ENCODE measurements at places on chromosomes 6 and 20.

- no peak for DNase-seq
These were observed 442.1 kb downstream of the BCKDHB start for GRCh38 chr6:80548532-80548931.

DNA sequence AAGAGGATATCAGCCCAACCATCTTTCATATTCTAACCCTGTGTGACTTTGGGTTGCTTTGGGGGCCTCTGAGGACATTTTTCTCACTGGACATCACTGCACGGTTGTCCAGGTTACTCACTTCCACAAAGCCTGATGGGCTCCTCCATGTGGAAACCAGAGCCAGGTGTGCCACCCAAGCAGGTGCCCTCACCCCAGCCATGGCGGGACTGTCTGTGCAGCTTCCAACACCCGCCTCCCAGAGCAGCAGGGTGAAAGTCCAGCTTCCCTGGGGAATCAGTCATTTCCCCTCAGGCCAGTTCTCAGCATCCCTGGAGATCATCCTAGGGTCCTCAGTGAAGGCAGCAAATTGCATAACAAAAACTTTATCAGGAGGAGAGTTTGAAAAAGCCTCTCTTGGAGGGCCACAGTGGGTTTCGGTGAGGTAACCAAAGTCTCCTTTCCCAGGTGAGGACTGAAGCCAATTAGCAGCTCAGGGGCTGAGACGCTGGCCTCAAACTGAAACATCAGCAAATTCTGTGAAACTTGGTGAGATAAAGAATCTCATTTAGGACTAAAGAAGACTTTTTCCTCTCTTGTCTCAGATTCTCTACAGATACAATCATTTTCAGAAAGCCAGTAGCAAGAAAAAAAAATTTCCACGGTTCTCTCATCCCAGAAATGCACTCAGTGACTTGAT is 289.6 kb upstream of the CDH4 start:
- no peak for DNase-seq

DNA sequence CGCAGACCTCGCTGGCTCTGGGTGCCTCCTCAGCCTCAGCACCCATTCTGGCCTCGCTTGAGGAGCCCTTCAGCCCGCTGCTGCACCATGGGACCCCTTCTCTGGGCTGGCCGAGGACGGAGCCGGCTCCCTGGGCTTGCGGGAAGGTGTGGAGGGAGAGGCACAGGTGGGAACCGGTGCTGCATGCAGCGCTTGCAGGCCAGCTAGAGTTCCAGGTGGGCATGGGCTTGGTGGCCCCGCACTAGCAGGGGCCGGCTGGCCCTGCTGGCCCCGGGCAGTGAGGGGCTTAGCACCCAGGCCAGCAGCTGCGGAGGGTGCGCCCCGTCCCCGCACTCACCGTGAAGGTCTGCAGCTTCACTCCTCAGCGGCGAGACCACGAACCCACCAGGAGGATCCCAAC is 30.4 kb downstream of the DEFB114 start:
- no peak for DNase-seq

DNA sequence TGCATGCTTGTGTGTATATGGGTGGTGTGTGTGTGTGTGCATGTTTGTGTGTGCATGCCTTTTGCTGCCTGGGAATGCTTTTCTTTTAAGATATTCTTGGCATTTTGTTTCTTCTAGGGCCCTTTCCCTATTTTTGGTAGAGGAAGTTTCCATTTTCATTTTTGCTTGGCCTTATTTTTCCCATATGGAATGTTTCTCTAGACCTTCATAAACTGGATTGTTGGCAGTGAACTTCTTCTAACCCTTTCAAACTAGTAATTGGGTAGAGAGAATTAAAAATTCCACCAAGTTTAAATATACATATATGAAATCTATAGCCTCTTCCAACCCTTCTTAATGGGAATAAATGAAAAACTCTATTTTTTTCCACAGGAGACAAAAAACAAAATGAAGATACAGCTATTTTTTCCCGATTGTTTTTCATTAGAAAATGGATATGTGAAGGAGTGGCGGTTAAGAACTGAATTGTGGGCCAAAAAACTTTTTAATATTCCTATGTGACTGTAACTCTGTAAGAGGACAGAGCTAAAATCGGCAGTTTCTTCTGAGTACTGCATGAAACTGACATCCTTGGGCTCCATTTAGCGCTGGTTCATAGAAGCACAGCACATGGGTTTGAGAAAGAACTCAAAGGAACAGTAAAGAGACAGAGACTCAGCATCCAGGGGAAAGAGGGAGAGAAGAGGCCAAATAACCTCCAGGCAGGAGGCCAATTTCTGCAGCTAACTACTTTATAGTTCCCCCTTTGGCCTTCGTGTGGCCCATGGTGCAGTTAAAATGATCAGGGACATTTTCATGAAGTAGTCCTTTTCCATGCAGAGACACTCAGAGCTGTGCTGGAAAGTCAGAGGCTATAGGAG is 102.1 kb downstream of the TMEM170B start:
- DNase-seq: no peak

DNA sequence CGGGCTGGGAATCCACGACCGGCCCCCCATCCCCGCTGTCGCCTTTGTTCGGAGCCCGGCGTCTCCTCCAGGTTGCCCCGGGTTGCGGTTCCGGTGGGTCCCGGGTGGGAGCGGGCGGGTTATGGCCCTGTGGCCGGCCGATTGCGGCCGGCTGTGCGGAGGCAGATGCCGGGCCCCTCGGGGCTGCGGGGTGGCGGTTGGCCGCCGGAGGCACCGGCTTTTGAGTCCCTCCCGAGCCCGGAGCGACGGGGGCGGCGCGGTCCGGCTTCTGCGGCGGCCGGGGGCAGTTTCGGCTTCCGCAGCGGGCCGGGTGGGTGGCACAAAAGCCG is 431 bp downstream of the LOC128125822 start:
- DNase-seq: no peak

GRCh38 chr6:5305968-5306626 is 44.8 kb downstream of the FARS2 start:
- no peak for DNase-seq

GRCh38 chr6:126050795-126051194 is 64.5 kb downstream of the TRMT11 start:
- DNase-seq: no peak

All from activated naive CD4-positive, alpha-beta T cell treated with Interleukin-2 at 50 U/mL for 16 hours (primary cell).